Activated naive CD8-positive, alpha-beta T cell treated with anti-CD3 and anti-CD28 coated beads, Interleukin-2, amount 10 ng/mL, durations not matched to agents 7 days and 5 days (primary cell): ENCODE measurements at places on chromosomes 2 and 18. TPM values are rescaled to one million over a fixed set of nuclear protein-coding genes. Genes with fewer than 3 reads are reported as not detected.

The ASXL3 gene
- not detected for total RNA-seq

GRCh38 chr2:161710131-161710915 lies 86.1 kb downstream of the SLC4A10 start:
- no peak for DNase-seq

DNA sequence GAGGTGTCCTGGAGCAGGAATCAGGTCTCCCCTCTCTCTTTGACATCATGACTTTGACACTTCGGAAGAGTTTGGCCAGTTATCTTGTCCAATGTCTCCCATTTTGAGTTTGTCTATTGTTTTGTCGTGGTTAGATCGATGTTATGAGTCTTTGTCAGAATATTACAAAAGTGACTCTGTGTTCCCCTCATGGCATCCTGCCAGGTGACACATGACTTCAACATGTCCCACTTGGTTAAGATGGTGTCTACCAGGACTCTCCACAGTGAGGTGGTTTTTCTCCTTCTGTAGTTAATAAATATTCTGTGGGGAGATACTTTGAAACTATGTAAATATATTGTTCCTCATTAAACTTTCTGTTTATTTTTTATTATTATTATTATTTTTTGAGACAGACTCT lies 76.6 kb upstream of the BZW1 start:
- DNase-seq = no peak

- DNase-seq = no peak
These were observed 72.6 kb downstream of the ACTR2 start for GRCh38 chr2:65300134-65300760.

DNA sequence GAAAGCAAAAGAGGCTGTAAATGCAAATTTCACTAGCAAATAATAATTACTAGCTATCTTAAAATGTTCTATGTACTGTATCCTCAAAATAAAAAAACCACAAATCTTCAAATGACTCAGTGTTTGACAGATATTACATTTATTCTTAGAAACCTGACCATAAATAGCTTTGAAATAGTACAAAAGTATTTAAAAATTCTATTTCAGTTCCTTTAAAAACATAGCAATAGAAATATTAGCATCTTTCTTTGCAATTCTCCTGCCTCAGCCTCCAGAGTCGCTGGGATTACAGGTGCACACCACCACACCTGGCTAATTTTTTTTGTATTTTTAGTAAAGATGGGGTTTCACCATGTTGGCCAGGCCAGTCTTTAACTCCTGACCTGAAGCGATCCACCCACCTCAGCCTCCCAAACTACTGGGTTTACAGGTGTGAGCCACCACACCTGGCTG lies 50.6 kb downstream of the MSH6 start:
- no peak for DNase-seq
